ENCODE measurements at places on chromosomes 7 and 10. TPM values are rescaled to one million over a fixed set of nuclear protein-coding genes. Genes with fewer than 3 reads are reported as not detected.

DNA sequence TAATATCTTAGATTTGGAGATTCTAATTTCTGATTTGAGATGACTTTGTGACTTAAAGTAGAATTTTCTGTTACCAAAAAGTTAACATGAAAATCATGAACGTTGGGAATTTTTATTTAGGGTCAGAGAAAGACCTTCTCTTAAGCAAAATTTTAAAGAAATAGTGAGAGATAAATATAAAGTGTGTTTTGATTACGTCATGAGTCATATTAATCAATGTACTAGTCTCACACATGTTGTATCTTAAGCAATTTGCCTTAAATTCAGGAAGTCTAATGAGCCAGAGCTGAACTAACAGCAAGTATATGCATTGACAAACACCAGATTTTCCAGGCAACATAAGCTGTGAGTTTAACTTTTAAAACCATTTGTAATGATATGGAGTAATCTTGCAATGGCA is 765.5 kb upstream of the SORCS1 start:
- no peak for DNase-seq

- no peak for DNase-seq
These were observed 1.5 kb downstream of the ADGRA1 start for GRCh38 chr10:133088956-133089800.

GRCh38 chr7:3312583-3312982 is 11.5 kb downstream of the SDK1 start:
- no peak for DNase-seq

DNA sequence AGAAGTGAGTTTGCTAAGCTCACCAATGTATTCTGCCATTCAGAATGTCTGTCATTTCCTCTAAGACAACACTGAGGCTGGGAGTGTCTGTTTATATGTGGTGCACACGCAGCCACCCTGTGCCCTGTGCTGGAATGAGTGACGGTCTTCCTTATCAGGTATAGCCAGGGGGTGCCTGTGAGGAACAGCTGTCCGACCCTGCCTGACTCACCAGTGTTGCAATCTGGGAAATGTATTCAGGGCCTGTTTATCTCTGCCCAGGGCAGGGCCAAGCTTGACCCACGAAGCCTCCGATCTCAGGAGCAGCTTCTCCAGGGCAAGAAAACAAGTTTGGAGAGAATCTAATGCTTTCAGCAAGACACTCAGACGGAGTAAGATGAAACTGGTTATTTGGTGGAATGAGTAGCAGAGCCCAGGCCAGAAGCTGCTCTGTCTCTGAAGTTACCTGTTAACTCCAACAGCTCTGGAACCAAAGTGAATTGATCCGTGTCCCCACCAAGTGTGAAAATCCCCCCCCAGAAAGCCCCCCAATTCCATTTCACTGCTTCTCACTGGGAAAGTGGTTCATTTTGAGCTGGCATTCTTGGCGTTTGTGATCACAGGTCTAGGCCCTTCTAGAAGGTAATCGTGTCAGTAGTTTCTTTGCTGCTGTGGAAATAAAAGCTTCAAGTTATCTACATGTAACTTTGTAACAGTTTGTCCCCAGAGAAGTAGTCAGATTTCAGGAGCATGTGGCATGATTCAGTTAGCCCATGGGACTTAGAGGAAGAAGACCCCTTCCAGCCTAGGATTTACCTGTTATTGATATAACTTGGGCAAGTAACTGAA is 6.1 kb upstream of the UBE2H start:
- DNase-seq: peak; percentile 88

GRCh38 chr7:116028787-116029186 is 1.8 kb downstream of the TFEC start:
- DNase-seq: no peak

GRCh38 chr7:122268101-122268500 is 36.4 kb downstream of the FEZF1 start:
- DNase-seq: no peak

ENO4 gene
- total RNA-seq: 0.17 TPM

GRCh38 chr10:123879606-123880257 is 11.9 kb downstream of the CPXM2 start:
- no peak for DNase-seq

DNA sequence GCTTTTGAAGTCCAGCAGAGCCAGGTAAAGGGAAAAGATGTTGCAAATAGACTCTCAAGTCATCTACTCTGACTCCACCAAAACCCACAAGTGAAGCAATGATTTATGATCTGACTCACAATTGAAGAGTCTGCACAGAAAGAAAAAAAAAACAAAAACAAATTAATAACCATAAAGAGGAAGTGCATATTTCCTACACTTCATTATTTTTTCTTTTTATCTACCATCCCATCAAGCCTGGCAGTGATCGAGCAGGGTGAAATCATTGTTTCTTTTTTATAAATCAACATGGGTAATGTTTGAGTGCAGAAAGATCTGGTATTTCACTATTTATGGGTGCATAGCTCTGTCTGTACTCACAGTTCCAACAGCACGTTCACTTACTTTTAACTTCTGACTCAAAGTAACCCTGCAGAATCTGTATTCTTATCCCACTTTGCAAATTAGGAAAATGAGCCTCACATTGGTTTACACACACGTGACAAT is 829.0 kb downstream of the TNS3 start:
- DNase-seq: peak; percentile 61

SEMA4G gene
- total RNA-seq: 0.89 TPM

HTR7 gene
- 23.6 TPM for total RNA-seq

ZNF282 gene
- 17.7 TPM for total RNA-seq

GRCh38 chr10:20885678-20886077 is 11.4 kb downstream of the NEBL start:
- DNase-seq: peak; percentile 44

DNA sequence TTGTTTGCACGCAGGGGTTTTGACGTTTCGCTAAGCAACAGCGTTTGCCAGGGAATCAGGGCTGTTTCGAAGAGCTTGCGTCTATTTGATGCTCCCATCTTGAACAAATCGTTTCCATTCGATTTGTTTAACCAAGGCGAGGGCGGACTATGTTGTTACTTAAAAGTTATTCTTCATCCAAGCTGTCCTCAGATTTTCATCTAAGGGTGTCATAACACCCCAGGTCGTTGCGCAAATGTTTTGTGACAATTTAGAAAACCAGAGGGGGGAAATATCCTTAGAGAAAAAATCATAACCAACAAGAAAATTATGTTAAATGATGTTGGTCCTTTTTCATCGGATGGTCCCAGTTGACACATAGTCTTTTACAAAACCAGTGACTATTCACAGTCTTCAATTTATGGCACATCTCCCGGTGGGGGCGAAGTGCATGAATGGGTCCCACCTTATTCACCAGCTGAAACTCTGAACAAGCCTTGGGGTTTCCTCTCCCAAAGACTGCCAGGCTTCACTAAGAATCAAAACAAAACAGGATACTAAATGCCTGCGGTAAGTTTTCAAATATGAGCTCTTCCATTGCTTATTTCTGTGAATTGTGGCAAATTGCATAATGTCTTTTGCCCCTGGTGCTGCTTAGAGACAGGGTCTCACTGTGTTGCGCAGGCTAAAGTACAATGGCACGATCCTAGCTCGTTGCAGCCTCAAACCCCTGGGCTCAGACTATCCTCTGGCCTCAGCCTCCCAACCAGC is 109.9 kb downstream of the REEP3 start:
- DNase-seq: no peak

NPSR1 gene
- total RNA-seq: not detected

GRCh38 chr10:668786-669485 is 20.5 kb downstream of the DIP2C start:
- no peak for DNase-seq

IGFBP1 gene
- not detected for total RNA-seq

AMPH gene
- 7.3 TPM for total RNA-seq

DNA sequence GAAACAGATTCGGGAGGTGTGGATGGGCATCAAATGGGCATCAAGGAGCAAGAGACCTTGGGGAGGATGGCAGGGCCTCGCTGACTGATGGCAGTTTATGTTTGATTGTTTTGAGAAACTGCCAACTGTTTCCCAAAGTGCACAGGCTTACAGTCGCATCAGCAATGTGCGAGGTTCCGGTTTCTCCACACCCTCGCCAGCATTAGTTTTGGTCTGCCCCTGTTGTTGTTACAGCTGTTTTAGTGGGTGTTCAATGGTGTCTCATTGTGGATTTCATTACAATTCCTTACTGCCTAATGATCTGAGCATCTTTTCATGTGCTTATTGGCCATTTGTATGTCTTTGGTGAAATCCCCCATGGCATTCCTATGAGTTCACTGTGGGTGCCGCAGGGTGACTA is 24.4 kb downstream of the AKR1E2 start:
- DNase-seq: no peak

DNA sequence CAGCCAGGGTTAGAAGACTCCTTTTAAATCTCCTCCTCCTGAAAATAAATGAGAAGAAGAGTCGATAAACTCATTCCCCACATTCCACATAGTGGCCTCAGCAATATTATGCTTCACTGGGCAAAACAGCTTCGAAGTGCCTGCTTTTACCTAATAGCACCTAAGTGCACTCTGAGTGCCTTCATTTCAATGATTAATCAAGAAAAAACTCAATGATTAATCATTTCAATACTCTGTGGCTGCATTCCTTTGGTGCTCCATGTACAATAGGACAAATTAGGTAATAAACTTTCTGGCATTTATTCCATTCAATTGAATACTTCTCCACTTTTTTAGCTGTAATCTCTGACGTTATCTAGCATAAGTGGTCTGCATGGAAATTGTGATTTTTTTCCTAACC is 174.6 kb downstream of the CCDC71L start:
- DNase-seq: no peak

TEX47 gene
- total RNA-seq: not detected

LIPM gene
- total RNA-seq: not detected

- no peak for DNase-seq
These were observed 149.2 kb downstream of the GNAT3 start for GRCh38 chr7:80362677-80363076.

GPRIN2 gene
- total RNA-seq: not detected

NMT2 gene
- total RNA-seq: 25.7 TPM

GRCh38 chr10:15672469-15672868 is 47.3 kb downstream of the ITGA8 start:
- no peak for DNase-seq

GRCh38 chr7:123538189-123538714 is 3.9 kb upstream of the IQUB start:
- peak; percentile 43 for DNase-seq

DNA sequence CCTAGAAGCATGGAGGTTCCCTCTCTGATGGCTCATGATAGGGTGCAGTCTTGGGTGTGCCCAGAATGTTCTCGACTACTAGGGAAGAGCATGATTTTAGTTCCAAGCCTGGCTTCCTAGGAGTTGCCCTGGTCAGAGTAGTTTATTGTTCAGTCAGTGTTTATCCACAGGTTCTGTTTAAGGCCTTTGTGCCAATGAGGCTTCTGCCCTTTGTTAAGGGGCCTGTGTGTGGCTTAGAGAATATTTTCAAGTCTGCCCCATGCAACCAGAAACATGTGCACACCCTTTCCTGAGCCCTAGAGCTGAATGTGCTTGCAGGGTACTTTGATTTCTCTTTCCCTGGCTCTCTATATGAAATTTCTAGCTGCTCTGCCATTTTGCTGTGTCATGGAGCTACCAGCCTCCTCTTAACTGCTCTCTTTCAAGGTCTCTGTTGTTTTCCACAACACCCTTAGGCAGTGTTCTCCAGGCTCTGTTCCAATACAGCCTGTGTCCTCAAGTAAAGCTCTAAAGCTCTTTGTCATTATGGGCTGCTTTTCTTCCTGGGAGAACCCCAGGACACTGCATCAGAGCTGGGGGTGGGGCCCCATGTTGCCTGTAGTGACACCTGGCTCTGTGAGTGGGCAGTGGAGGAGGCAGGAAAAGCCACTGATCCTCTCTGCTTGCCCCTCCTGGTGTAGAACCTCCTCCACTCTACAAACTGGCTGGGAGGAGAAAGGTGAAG is 34.1 kb upstream of the TSPAN33 start:
- DNase-seq: peak; percentile 76

STK17A gene
- total RNA-seq: 161 TPM

CALHM3 gene
- total RNA-seq: 0.23 TPM

GRCh38 chr7:140041659-140042385 is 20.9 kb downstream of the PARP12 start:
- no peak for DNase-seq

GRCh38 chr10:7133278-7133677 is 277.6 kb downstream of the SFMBT2 start:
- no peak for DNase-seq

GRCh38 chr10:44047361-44047760 is 337.5 kb downstream of the CXCL12 start:
- no peak for DNase-seq

- DNase-seq: no peak
These were observed 92.4 kb downstream of the PTPRN2 start for GRCh38 chr7:158495216-158495615.

DNA sequence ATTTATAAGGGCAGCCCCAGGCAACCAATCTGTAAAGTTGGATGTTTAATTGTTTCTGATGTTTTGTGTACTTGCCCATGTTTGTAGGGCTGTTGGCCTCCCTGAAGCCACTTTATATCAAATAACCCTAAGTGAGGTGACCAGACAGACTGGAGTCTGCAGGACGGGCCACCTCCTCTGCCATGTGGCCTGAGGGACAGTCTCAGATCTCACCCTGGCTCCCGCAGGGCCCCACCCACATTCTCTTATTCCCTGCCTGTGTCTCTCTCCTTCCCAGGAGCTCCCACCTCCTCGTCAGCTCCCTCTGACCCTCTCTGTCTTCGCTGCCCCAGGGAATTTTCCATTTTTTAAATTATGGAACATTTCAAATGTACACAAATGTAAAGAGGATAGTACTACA is 9.5 kb upstream of the C10orf71 start:
- DNase-seq: no peak

INHBA gene
- total RNA-seq: 2.2 TPM

DNA sequence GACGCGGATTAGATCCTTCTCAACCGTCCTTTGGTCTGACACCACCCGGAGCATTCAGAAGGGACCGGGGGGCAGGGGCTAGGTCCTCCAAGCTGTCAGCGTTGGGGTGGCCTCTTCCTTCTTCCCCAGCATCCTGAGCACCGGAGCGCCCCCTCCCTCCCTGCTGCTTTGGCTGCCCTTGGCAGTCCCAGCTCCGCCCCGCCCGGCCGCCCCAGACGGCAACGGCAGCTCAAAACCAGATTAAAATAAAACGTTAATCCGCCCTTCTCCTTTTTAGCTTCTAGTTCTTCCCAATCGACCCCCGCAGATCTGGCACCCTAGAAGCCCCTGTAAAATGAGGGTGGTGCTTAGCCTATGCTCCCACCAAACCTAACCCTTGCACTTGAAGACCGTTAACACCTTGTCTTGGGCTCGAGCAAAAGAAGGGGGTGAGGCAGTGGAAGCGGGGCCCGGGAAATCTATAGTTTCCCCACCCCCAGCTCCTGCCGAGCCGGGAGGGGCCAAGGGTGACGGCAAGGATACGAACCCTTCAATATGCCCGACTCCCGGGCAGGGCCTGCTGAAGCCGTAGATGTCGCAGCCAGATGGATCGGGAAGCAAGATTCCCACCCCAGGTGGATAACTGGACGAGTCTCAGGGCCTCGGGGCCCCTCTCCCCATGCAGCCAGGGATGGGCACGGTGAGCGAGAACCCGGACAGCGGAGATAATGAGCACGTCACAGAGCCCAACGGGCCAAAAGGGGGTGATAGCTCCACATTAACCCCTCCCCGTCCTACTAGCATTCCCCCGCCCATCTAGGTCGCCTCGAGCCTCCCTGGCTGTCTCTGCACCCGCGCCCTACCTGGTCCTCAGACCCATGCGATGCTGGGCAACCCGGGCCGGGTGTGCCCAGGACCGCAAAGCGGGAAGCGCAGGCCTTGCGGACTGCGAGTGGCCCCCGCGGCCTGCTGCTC is 169.7 kb downstream of the NRF1 start:
- DNase-seq: no peak

GRCh38 chr10:89887406-89887805 is 186.0 kb downstream of the KIF20B start:
- no peak for DNase-seq

TSPAN15 gene
- total RNA-seq: not detected
